ENCODE measurements at places on chromosomes 2 and 18.

- DNase-seq: no peak
These were observed 50.6 kb downstream of the UNC50 start for GRCh38 chr2:98658816-98659490.

DNA sequence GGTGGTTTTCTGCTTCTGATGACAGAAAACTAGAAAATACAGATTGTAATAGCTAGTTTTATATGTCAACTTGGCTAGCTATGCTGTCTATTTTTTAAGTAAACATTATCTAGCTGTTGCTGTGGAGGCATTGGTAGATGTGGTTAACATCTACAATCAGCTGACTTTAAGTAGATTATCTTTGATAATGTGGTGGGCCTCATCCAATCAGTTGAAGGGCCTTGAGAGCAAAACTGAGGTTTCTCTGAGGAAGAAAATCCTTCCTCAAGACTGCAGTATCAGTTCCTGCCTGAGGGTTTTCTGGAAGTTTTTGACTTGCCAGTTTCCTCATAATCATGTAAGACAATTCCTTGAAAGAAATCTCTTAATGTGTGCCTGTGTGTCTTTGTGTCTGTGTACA, 75.9 kb upstream of the SPHKAP start:
- no peak for DNase-seq

DNA sequence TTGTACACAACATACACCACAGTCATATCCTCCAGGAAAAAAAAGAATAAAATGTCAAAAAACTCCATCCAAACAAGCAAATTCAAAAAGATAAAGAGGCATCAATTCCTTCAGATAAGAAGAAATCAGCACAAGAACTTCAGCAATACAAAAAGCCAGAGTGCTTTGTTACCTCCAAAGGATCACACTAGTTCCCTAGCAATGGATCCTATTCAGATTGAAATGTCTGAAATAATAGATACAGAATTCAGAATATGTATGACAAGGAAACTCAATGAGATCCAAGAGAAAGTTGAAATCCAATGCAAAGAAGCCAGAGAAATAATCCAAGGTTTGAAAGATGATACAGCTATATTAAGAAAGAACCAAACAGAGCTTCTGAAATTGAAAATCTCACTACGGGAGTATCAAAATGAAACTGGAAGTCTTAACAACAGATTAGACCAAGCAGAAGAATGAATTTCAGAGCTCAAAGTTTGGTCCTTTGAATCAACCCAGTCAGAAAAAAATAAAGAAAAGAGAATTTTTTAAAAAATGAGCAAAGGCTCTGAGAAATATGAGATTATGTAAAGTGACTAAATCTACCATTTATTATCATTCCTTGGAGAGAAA, 80.6 kb downstream of the TRABD2A start:
- DNase-seq: no peak

DNA sequence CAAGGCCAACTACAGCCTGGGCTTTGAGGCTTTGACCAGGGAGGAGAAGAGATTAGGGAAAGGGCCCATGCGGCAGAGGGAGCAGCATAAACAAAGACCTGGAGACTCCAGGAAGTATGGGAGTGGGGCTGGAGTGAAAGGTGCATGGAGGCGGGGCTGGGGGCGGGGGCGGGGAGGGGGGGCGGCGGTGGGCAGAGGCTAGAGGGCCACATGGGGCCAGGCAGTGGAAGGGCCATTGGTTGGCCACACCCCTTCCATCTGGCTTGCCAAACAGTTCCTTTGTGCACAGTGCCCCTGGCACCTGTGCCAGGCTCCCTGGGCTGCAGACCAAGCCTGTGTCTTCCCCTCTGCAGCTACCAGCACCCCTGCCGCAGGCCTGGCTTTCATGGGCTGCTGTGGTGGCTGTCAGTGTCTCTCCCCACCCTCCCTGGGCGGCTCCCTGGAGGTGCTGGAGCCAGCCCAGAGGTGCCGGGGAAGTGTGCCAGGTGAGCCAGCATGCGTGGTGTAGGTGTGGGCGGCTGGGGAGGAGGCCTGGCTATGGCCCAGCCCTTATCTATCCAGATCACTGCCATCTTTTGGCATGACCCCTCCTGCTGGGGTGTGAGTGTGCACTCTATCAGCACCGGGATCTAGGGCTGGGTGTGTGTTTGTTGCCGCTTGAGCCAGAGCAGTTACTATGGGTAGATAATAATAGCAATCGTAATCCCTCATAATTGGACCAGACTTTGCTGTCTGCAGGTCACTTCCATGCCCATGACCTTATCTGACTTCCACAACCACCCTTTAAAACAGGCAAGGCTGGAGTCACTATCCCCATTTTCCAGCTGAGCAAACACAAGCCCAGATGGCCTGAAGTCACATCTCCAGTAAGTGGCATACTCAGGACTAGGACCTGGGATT, 30.5 kb downstream of the DNMT3A start:
- DNase-seq: no peak

GRCh38 chr18:44638034-44638540, 42.6 kb upstream of the SETBP1 start:
- no peak for DNase-seq

- DNase-seq: no peak
These were observed 154.6 kb downstream of the LOXHD1 start for GRCh38 chr18:46502444-46502843.

- DNase-seq: no peak
These were observed 190.1 kb downstream of the NDUFA10 start for GRCh38 chr2:239835056-239835455.
